ENCODE measurements at places on chromosomes 7 and 10.

DNA sequence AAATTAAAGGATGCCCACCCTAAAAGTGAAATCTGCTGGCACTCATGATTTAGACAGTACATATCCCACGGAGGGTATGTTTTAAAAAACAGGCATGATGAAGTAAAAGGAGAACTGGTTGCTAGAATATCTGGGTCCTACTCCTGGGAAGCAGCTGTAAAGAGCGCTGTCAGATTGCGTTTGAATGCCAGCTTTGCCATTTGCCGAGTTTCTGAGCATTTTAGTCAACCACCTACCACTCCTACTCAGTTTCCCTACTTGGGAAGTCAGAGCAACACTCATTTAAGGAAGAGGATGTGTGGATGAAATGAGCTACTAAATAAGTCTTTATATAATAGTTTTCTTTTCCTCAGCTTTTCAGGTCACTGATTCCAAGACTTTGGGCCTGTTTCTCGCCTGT, 1.1 kb upstream of the UMAD1 start:
- no peak for DNase-seq

- DNase-seq: no peak
These were observed 10.5 kb downstream of the SKAP2 start for GRCh38 chr7:26853788-26854393.

- DNase-seq: no peak
These were observed 587.0 kb downstream of the PARD3 start for GRCh38 chr10:34228066-34228465.

DNA sequence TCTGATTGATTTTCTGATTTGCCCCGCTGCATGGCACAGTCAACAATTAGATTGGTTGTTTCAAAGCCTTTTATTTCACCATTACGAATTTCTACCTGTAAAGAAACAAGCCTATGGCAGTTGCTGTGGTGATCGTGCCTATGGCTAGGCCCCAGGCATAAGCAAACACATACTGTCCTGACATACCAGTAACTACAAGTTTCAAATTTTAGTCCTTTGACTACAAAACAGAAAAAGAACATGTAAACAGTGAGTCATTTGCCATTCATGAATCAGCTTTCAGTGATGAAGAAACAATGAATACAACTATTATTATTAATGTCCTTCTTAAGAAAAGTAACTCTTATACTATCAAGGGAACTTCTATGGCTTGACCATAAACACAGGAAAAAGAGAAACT, 168.0 kb upstream of the LRRN3 start:
- DNase-seq: no peak

DNA sequence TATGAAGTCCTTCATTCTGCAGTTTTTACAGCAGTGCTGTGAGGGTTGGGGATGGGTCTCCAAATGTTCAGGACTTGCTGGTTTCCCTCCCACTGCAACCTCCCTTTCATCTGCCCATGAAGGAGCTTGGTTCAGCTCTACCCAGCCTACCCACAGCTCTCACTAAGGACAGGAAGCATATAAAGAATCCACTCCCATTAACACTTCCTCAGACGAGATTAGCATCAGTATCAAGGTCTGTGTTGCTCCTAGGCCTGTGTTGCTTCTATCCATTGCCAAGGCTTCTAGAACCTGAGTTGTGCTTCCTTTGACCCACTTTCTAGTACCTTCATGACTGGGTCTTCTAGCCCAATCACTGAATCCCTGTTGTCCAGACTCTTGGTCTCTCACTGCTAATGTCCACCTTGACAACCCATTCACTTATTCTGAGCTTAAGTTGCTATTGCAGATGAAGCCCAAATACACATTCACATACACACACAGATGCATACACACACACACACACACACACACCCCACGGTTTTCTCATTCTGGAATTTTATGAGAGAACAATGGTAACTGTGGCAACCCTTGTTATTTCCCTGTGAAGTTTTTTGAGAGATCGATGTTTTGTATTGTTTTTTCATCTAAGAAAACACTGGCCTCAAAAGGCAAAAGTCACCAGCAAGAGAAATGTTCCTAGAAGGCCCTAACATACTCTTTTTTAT, 248.1 kb downstream of the MTERF1 start:
- no peak for DNase-seq

DNA sequence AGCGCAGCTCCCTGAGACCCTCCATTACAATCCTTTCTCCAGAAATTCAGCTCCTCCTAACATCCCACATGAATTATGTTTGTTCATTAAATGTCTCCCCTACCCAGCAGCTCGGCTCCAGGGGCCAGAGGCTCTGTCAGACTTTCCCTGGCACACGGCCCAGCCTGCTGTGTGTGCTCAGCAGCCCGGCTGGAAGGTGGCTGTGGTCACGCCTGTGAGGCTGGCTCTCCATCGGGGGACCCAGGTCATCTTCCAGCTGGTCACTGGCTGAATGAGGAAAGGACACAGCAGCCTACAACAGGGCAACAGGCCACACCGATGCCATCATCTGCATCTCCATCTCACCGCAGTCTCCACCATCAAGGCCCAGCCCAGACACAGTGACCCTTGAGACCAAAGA, 219.8 kb downstream of the MAD1L1 start:
- no peak for DNase-seq

DNA sequence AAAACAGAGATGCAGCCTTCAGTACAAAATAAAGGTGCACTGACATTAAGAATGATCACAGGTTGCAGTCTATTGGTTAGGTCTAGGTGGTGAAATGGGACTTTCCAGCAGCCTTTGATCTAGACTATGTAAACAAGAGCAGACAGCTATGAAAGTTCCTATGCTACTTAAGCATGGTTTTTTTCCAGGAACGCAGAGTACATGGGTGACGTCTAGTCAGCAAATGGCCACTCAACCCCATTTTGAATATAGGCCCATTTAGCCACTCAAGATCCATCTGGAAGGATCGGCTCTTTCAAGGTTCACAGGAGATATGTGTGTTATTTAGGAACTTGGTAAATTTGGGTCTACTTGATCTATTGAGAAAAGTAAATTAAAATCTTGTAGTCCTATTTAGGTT, 1424.6 kb upstream of the LRRTM3 start:
- no peak for DNase-seq

DNA sequence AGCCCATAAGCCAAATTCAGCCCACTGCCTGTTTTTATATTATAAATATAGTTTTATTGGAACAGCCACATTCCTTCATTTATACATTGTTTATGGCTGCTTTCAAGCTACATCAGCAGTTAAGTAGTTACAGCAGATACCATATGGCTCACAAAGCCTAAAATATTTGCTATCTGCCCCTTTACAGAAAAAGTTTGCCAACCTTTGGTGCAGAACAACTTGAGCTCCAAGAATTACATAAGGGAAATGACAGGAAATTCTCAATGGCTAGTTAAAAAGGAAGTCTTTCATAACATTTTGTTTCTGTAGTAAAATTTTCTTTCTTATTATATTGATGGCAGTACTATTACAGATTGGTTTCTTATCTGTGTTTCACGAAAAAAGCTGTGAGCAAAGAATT, 59.3 kb downstream of the COL28A1 start:
- no peak for DNase-seq

DNA sequence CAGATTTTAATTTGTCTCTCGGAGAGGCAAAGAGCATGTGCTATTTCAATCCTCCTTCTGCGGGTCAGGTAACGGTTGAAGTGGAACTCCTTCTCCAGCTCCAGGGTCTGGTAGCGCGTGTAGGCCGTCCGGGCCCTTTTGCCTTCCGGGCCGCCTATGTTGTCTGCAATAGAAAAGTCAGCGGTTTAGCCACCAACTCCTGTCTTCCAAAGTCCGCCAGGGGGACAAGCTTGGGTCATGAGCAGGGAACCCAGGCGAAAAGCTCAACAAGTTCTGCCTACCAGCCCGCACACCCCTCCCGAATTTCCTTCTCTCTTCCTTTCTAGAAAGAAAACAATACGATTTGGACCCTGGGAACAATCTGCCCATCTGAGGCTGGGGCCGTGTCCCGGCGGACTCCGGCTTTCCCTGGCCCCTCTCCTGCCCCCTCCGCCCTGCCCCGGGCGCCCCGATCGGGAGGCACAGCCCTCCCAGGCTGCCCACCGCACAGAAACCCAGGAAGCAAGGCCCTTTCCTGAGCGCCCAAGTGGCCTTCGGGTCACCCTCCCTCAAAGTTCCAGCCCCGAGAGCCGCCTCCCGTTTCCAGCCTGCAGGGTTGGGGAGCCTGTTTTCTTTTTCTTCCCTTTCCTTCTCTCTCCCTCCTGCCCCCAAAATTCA, 1.4 kb downstream of the HOXA5 start:
- no peak for DNase-seq

GRCh38 chr10:60955957-60956425, 12.0 kb upstream of the RHOBTB1 start:
- DNase-seq: no peak

DNA sequence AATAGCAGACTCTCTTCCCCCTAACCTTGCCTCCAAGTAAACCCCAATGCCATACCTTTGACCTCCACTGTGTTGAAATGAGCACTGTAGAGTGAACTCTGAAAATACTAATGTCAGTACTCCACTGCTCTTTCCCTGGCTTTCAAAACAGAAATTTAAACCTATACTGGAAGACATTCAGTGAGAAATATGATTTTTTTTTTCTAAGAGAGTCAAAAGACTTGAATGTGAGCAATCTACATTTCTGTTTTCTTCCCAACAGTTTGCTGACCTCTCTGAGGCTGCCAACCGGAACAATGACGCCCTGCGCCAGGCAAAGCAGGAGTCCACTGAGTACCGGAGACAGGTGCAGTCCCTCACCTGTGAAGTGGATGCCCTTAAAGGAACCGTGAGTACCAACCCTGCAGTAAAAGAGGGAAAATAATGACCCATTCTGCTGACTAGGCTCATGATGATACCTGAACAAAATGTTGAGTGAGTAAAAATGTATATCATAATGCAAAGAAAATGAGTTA, 6.4 kb downstream of the VIM start:
- no peak for DNase-seq

- DNase-seq: no peak
These were observed 340.2 kb downstream of the THSD7A start for GRCh38 chr7:11491811-11492210.

- no peak for DNase-seq
These were observed 110.5 kb downstream of the JCAD start for GRCh38 chr10:29948881-29949355.

GRCh38 chr7:129908181-129908580, 44.6 kb downstream of the UBE2H start:
- DNase-seq: no peak

GRCh38 chr10:34593930-34594329, 221.2 kb downstream of the PARD3 start:
- no peak for DNase-seq

DNA sequence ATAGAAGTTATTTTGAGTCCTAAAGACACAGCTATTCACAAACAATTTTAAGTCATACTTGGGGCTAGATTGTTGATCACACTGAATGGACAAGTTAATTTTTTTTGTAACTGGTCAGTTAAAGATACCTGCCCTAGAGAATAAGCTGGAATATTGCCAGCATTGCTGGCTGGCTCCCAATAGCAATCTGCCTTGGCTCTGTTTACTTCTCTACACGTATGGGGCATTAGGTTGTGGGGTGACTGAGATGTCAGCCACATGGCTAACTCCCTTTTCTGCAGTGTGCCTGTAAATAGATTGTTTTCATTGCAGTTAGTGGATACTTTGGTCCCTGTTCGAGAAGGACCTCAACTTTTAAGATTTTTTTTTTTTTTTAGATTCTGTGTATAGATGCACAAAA, 128.2 kb downstream of the SEMA3E start:
- DNase-seq: no peak

GRCh38 chr7:157271315-157271990, 65.4 kb upstream of the DNAJB6 start:
- no peak for DNase-seq

GRCh38 chr7:134502463-134503371, 24.6 kb upstream of the AKR1B10 start:
- no peak for DNase-seq

- no peak for DNase-seq
These were observed 899.5 kb upstream of the LRRTM3 start for GRCh38 chr10:66026321-66026720.

- DNase-seq: no peak
These were observed 19.8 kb downstream of the ZNF467 start for GRCh38 chr7:149753375-149754233.

DNA sequence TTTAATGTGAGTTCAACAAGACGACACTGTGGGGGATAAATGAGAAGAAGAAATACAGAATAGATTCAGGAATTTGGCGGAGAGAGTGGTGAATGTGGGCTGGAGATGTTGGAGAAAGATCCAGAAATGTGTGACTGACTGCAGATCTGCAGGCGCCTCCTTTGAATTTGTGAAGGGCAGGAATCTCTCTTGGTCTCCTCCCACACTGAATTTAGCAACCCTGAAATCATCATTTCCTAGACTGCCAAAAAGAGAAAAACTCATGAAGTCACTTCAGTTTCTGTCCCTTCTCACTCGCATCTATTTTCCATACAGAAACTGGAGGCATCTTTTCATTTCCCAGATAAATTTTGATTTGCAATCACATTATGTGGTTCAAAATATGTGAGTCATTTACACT, 128.7 kb downstream of the GNAI1 start:
- DNase-seq: no peak

DNA sequence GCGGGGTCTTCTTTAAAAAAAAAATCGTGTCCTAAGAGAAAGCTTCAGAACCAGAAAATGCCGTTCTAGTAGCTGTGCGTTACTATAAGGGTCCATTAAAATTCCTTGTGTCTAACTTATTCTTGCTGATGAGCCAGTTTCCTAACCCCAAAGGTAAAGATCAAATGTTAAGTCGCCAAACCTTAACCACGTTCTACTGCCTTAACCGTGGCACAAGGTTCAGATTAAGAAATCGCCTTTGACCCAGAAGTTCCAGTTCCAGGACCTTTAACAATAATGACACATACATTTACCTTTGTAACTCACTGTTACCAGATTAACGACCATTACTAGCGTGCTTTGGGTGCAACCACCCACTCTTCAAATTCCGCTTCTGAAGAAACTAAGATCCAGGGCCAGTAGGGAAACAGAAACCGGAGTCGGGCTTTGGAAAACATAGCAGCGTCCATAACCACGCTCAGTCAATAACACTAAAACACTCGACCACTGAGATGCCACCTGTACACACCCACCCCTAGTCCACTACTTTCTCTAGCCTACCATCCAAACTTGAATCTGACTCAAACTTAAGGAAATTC, 620 bp downstream of the BET1 start:
- DNase-seq: no peak

GRCh38 chr7:48511080-48511479, 339.8 kb downstream of the ABCA13 start:
- no peak for DNase-seq

DNA sequence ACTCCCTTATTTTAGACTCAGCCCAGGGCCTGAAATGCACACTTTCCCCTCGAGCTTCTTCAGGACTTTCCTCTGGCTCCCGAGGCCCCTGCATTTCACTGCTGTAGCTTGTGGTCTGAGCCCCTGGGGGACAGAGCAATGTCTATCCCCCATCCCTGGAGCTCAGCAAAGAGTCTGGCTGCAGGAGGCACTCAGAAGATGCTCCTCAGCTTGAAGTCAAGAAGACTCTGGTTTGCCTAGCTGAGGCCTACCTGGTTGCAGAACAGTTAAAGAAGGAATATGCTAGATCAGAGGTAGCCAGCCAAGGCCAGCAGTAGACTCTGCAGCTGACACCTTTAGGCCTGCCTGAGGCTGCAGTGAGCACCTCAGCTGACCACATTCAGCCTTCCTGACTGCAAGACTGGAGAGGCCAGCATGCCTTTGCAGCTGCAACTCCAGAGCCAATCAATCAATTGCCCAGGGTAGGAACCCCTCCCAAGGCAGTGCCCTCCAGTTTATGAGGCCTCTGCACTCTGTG, 36.9 kb upstream of the IKZF1 start:
- DNase-seq: no peak

- DNase-seq: no peak
These were observed 99.2 kb downstream of the ATXN7L1 start for GRCh38 chr7:105776986-105777910.

Data from activated CD8-positive, alpha-beta memory T cell treated with anti-CD3 and anti-CD28 coated beads for 48 hours (primary cell).